ENCODE measurements at places on chromosomes 1 and 21.

DNA sequence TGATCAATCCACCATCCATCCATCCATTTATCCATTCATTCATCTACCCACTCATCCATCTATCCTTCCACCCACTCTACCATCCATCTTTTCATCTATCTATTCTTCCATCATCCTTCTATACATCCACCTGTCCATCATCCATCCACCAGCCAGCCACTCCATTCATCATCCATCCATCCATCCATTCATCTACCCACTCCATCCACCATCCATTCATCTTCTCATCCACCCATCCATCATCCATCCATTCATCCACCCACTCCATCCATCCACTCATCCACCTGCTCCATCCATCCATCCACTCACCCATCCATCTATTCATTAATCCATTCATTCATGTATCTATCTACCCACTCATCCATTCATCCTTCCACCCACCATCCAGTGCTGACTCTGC lies 127.9 kb upstream of the TMPRSS2 start:
- no peak for DNase-seq

- no peak for DNase-seq
Measured at GRCh38 chr1:200337410-200337809, 72.4 kb downstream of the ZNF281 start.

GRCh38 chr1:160614410-160614809 lies 32.4 kb downstream of the SLAMF1 start:
- DNase-seq: no peak

DNA sequence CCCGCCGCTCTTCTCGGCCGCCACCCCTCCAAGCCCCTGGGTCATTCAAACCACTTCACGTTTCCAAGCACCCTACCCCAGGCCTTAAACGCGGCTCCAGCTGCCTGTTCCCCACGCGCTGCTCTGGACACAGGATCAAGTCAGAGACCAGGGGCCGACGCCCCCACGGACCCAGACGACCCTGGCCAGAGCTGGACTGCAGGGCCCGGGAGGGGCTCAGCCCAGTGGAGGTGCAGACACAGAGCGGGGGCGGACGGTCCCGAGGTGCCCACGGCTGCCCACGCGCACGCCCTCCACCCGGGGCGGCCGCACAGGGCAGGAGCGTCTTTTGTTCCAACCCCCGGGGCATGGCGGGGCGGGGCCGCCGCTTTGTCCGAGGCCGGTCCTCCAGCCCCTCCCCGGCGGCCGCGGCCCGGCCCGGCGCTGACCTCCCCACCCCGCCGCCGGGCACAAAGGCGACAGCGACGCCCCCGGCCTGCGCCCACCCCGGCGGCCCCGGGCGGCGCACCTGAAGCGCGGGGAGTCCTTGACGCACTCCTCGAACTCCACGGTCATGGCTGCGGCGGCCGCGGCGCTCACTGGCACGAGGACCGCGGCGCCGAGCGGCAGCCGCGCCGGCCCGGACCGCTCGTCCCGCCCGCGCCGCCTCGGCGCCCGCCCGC lies 338 bp downstream of the ACAP3 start:
- DNase-seq: no peak

DNA sequence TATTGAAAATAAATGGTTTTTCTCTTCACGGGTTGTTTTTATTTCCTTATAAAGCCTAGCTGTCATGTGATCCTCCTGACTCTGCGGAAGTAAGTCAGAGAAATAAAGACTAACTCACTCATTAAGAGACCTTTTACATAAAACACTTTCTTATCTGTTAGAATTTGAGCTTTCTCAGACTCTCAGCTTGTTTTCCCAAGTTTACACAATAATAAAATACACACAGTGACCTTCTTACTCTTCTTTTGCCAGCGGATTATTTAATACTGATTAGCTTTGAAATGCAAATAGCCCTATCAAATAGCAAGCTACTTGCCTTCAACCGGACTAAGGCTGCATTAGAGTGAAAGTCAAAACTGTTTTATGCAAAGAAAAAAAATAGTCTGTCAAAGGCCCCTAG lies 45.5 kb upstream of the CXADR start:
- DNase-seq: no peak

- DNase-seq: peak; percentile 9
Measured at GRCh38 chr1:172906778-172907592, 143.8 kb downstream of the TNFSF18 start.

GRCh38 chr1:241495741-241496140 lies 23.8 kb downstream of the FH start:
- no peak for DNase-seq

GRCh38 chr1:14895727-14896126 lies 257.8 kb upstream of the TMEM51 start:
- no peak for DNase-seq

GRCh38 chr1:172266528-172267174 lies 153.8 kb upstream of the C1orf105 start:
- DNase-seq: no peak

GRCh38 chr1:158933621-158934020 lies 2.3 kb downstream of the PYHIN1 start:
- no peak for DNase-seq

GRCh38 chr1:241610056-241610815 lies 29.9 kb downstream of the CHML start:
- DNase-seq: no peak

DNA sequence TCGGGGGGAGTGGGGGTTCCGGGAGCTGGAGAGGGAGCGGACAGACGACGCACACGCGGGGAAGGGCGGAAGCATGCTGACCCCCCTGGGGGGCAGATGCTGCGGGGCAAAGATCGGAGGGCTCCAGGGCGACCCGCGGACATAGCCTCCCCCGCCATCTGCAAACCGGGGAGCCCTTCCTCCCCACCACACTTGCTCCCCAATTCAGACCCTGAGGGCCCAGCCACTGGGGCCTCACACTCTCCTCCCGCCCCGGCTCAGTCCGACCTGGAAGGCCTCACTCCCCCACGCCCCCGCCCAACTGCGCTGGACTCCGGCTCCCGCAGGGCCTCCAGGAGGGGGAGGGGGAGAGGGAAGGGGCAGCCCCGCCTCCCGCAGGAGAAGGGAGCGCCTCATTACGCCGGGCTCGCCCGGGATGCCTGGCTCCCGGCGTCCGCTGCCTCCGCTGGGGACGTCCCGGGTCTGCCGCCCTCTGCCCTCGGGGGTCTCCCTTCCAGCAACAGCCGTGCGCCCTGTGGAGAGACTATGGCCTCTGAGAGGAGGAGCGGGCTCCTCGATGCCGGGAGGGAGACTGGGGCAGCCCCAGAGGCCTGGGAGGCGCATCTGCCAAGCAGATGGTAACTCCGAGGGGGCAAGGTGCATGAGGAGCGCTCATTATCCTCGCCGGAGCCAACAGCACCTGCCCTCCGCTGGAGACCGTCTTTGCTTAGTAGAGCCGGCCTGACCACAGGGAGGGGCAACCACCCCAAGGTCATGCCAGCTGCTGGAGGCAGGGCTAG lies 636 bp upstream of the CAMK2N1 start:
- no peak for DNase-seq

GRCh38 chr1:89310505-89310904 lies 37.8 kb upstream of the GBP5 start:
- no peak for DNase-seq

DNA sequence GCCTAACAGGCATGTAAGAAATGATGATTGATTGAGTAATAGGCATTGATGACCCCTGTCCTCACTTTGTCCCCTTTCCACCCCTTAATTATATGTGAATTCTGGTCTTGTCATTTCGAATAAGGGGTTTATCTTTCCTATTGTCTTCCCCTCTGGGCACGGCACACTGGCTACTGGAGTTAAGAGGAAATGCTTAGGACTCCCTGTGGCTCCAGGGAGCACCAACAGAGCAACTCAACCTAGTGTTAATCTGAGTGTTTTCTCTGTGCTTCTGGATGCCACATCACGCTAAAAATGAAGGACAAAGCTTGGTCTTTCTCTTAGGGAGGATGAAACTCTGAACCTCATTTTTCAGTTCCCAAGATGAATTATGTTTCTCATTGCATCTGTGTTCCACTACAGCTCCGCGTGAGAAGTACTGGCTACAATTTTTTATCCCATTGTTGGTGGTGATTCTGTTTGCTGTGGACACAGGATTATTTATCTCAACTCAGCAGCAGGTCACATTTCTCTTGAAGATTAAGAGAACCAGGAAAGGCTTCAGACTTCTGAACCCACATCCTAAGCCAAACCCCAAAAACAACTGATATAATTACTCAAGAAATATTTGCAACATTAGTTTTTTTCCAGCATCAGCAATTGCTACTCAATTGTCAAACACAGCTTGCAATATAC lies 5.3 kb downstream of the FCER1A start:
- no peak for DNase-seq

DNA sequence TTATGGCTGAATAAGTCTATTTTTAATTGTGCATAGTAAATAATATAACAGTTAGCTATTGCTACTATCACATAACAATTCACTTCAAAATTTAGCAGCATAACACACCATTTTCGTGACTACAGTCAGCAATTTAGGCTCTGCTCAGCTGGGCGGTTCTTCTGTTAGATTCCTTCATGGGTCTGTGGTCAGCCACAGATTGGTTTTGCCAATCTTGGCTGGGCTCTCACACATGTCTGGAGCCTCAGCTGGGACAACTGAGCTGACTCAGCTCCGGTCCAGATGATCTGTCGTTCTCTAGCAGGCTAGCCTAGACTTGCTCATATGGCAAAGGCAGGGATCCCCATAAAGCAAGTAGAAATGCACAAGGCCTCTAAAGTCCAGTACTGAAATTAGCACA lies 15.1 kb upstream of the CDC42BPA start:
- DNase-seq: no peak

DNA sequence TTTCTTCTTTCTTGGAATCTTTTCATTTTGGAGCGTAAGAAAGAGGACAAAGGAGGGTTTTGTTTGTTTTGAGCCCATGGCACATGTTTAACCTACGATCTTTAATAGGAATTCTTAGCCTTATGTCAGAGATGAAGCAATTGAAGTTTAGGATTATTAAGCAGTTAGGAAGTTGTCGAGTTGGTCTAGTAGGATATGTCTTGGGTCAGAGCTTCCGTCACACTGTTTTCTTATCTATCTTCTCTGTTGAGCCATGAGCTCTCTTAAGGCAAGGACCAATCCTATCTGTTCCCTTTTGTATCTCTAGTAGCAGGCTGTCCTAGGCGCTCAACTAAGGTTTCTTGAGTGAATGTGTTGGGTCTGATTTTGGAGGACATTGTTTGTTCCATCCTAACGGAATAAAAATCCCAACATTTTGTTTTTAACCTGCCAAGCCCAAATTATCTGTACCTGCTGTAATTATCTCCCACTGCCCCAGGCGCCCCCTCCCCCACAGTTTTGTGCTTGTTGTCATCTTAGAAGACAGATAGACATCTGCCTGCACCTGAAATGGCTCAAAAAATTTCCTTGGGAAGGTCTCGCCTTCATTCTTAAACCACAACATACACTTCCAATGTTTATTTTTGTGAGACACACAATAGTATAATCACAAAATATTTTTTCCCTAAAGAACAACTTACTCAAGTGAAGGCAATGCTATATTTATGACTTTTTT lies 95.3 kb upstream of the GADD45A start:
- DNase-seq: no peak

- no peak for DNase-seq
Measured at GRCh38 chr1:77476475-77476874, 194.7 kb downstream of the AK5 start.

- no peak for DNase-seq
Measured at GRCh38 chr1:10679496-10680220, 116.8 kb downstream of the CASZ1 start.

DNA sequence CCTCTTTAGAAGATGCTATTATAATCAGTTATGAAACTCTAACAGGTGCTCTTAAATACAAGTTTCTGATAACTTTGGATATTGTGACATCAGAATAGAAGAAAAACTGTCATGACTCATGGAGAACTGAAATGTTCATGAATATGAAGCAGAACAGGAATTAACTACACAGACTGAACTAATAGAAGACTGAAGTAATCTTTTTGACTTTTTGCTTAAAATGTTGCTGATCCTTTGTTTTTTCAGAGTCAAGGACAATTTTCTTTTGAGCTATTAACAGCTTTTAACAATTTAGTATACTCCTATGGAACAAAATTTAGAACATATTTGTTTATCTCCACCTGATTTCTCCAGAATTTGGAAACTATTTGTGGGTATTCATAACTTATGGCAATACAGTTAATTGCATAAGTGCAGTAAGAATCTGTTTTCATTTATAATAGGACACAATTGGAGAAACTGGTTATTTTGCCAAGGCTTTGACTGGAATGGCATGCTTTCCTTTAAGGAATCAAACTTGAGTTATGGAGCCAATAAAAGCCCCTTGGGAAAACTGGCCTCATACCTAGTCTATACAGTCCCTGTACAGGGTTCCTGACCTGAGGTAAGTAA lies 18.7 kb upstream of the PLA2G5 start:
- DNase-seq: no peak

GRCh38 chr1:82318921-82319320 lies 518.2 kb downstream of the ADGRL2 start:
- DNase-seq: no peak

DNA sequence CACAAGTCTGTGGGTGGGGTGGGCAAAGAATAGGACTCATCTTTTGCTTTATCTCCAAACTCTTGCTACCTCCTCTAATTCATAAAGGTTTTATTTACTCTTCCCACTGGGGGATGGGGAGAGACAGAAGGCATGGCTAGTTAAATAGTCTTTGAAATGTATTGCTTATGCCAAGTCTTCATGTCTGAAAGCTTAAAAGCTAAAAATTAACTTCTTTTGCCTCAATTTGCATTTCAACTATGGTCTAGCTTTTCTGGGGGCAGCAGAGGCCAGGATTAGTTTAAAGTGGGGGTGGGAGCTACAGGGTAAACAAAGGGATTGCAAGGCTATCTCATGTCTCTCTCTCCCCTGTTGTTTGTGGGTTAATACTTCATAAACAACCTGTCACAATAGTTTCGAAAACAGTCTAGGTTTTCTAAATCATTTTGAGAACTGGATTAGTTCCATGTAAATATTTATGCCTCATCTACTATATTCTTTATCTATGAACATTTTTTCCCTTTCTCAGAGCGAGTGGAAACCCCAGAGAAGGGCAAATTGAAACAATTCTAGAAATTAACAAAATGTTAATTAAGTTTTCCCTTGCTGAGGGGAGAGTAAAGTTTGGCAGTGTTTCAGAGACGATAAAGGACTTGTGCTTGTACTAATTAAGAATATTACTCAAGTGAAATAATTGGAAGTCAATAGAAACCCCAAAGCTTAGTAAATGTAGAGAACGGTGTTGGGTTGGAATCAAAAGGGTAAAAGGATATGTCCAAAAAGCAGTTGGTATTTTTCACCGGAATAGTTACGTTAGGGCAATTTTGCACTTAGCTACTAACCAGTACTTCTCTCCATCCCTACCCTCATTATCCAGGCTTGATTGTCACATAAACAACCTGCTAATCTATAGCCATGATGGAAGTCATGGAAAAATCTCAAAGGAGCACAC lies 182.2 kb downstream of the GIPC2 start:
- DNase-seq: no peak

- no peak for DNase-seq
Measured at GRCh38 chr21:35475762-35476161, 426.7 kb upstream of the RUNX1 start.

DNA sequence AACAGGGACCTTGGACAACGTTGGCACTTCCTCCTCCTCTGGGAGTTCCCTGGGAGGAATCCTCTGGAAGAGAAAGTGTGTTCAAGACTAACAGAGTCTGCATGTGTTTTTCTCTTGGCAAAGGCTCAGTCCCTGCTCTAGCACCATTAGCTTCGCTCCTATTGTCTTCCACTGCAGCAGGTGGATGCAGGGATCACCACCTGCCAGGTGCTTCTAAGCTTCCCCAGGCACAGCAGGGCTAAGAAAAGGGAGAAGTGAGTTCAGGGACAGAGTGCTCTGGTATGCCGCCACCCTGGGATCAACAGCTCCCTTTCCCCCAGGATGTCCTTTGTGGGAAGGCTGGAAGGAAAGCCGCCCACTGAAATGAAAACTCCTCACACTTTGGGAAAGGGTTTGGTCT lies 43.9 kb upstream of the IL20 start:
- no peak for DNase-seq

Measured in activated T-cell treated with anti-CD3 and anti-CD28 coated beads for 4 hours (primary cell).